Activated CD4-positive, alpha-beta T cell treated with anti-CD3 and anti-CD28 coated beads, Interleukin-2, amount 50 U/mL, for 16 hours (primary cell): ENCODE measurements at places on chromosomes 6 and 20.

DNA sequence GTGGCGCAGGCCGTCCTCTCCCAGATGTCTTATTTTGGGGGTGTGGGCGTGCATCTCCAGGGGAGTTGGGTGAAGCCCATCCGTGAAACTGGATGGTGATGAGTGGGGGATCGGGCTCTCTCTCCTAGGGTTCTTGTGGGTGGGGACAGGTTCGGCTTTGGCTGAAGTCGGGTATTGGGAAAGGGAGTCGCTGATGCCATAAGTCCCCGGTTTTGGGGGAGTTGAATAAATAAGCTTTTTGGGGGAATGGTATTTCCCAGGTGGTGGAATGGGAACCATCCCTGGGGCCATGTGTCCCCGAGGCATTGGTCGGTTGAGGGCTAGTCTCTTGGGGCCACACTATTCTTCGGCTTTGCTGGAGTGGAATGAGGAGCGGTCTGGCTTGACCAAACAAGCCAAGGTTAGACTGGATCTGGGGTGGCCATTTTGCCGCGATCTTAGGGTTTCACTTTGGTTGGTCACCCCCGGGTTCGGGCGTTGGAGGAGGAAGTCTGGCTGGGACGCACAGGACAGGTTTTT, 481 bp downstream of the ZNF133 start:
- DNase-seq = no peak

GRCh38 chr20:50372770-50373088, 137.5 kb upstream of the PTPN1 start:
- no peak for DNase-seq

DNA sequence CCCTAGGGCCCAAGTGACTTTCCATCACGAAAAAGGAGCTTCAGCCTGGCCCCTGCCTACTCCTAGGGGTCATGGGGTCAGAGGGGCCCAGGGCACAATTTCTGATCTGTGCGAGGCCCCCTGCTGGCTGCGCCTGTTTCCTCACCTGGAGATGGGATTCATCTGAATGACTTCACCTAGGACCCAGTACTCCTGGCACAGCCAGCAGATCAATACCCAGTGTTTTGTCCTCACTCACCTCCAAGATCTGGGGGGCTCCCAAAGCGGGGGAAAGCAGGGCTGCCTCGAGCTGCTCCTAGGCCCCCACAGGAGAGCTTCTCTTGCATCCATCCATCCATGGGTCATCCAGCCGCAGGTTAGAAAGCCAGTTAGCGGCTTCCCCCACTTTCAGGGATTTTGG, 33.8 kb downstream of the CD40 start:
- peak; percentile 15 for DNase-seq

DNA sequence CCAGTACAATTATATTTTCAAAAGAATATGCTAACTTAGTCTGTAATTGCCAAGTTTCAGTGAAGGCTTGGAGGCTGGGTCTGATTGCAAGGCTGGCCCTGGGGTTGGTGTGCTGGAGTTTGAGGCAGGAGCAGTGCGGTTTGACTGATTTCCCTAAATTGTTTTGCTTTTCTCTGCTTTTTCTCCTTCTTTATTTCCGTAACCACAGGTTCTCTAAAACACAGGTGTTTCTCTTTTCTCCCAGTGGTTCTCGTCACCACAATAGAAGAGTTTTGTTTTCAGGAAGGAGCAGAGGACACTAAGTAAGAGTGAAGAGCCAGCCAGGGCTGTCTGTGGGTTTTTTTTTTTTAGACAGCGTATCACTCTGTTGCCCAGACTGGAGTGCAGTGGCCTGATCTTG, 8.2 kb upstream of the SNX9 start:
- no peak for DNase-seq

- no peak for DNase-seq
Observed at GRCh38 chr20:60088236-60088635, 130.0 kb downstream of the CDH26 start.

DNA sequence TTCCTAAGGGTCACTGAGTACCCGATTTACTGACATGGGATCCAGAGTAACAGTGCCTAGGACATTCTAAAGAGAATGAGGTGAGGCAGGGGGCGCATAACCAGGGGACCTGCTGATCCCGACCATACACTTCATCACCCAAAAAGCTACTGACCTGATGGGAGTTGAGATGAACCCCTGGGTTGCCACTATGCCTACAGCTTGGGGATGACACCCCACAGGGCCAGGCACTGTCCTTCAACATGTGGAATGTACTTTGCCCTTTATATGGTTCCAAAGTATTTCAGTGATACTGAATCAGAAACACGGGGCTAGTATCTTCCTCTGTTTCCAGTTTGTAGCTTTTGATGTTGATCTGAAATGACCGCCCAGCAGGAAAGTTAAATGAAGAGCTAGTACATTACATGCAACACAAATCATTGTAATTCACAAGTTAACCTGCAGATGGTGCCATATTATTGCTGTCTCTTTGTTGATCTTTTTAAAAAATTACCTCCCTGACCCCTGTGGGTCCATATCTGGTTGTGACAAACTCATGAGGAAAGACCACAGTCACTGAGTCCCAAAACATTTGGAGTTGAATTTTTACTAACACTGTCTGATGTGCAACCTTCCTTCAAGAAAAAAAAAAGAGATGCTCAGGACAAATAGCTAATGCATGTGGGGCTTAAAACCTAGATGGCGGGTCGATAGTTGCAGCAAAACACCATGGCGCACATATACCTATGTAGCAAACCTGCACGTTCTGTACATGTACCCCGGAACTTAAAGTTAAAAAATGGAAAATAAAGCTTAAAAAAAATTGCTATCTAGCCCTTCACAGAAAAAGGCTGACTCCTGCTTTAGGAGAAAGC, 42.7 kb upstream of the GCNT2 start:
- DNase-seq = peak; percentile 50

DNA sequence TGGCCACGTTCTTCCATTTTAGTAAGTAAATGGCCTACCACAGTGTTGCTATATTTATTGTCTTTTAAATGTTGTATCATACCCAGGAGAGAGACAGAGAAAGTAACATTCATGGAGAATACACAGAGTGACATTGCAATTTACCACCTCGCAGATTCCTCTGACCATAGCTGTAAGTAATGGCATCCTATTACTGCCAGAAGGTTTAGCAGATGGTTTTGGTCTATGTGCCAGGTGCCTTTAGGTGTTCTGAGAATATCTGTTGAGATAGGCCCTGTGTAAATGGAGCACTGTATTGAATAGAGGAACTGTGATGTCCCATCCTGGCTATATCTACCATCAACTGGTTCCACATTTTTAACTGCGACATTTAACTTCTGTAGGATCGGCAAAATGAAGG, 559.6 kb downstream of the KIF16B start:
- DNase-seq = no peak

DNA sequence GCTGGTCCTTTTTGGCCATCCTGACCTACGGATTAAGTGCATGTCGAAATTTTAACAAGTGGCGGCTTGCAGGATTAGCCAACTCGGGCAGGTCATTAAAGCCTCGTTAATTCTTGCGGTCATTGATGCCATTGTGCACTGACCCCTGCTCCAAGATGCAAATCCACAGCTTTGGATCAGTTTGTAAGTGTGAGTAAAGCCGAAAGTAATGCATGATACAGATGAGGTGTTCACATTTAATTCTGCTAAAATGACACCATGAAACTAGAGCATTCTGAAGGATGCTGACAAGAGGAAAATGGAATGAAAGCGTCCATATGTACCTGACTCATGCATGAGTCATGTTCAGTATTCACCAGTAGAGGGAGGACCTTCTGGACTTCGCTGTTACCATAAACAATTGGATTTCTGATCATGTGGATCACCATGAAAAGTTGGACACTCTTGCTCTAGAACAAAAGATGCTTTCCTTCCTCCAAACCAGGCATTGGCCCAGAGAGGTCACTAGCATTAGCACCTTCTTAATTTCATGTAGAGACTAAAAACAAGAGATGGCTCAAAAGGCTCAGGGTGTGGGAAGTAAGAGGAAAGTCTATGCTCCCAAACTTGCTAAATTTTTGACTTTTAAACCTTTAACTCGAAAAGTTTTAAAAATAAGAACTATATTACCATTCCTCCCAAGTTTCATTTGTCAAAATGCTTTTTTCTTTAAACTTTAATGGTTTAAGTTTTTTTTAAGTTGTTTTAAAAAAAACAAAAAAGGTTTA, 48.0 kb downstream of the MUC22 start:
- peak; percentile 38 for DNase-seq

GRCh38 chr20:58056021-58056591, 172.3 kb downstream of the ANKRD60 start:
- no peak for DNase-seq

DNA sequence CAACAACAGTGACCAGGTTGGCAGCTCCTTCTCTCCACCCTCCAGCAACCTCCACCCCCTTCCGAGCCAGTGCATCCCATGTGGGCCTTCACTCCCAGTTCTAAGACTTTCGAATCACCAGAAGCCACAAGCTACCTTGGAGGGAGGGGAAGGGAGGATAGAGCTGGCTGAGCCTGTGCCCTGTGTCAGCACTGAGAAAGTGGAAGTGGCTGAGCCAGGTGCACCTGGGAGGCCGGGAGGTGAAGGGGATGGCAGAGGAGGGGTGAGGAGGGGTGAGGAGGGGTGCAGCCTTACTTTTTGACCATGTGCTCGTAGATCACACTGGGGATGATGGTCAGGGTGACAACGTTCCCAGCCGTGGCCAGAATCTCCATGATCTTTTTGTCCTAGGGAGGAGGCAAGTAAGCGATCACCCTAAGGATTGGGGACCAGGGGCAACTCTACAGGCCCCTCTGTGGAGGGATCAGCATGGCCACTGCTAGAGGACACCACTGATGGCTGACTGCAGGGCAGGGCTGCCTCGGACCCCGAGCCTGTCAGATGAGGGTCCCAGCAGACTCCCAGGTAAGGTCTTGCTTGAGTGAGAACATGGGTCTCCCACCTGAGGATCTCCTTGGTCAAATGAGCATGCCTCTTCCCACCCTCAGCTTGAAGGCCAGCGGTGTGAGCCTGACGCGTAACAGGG, 18.3 kb downstream of the SDCBP2 start:
- DNase-seq = no peak

- DNase-seq = peak; percentile 6
Observed at GRCh38 chr6:17505062-17505476, 95.0 kb upstream of the FAM8A1 start.

DNA sequence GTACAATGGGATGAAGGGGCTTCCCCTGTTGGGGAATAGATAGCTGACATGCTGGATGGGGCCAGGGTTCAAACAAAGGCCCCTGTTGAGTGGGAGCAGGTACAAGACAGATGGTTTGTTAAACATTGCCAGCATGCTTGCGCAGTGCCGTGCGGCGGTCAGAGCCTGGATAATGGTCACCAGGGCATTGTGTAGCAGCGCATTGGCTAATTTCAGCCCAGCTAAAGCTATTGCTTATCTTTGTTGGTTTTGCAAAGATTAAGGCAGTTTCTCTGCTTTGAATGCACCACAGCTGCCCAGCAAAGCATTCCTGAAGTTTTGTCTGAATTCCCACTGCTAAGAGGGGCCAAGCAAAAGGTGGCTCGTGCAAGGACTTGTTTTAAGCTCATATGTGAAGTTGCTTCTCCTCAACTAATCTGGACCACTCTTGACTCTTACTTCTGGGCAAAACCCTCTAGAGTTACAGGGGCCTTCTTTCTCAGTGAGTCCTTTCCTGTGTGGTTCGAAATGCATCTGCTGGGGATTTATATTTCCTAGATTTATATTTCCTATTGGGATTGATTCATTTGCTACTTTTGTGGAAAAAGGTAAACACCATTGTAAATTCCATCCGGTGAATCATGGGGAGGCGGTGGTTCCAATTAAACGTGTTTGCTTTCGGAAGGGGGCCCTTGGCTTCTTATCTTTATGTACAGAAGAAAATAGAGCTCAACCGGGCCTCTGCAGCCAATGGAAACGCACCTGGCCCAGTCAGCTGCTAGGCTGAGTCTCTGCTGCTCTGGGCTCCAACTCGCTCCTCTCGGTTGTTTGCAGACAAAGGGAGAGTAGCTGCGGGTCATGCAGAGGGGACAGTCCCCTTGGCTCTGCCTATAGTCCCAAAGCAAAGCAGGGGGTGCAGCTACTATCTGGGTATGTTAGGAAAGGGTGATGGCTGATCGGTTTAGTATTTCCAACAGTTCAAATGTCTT, 72.1 kb downstream of the FOXA2 start:
- DNase-seq = no peak

GRCh38 chr20:20000211-20000968, 16.8 kb upstream of the NAA20 start:
- DNase-seq = no peak

DNA sequence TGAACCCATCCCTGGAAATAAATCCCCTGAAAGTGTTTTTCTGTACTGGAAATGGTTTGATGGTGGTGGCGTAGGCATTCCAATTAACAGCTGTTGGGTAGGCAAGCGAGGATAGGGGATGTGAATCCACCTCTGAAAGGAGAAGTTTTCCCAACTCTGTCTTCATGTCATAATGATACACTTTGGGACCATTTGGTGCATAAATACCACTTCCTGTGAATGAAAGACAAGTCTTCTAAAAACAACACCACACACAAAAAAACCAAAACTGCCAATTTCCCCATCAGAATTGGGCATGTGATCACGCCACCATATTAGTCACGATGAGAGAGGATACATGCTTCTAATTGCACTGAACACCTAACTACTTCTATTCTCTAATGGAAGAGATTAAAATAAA, 6.4 kb downstream of the VNN2 start:
- DNase-seq = peak; percentile 44

GRCh38 chr6:135081966-135082365, 27.3 kb upstream of the HBS1L start:
- no peak for DNase-seq

- DNase-seq = no peak
Observed at GRCh38 chr20:41394931-41395666, 28.5 kb upstream of the EMILIN3 start.

DNA sequence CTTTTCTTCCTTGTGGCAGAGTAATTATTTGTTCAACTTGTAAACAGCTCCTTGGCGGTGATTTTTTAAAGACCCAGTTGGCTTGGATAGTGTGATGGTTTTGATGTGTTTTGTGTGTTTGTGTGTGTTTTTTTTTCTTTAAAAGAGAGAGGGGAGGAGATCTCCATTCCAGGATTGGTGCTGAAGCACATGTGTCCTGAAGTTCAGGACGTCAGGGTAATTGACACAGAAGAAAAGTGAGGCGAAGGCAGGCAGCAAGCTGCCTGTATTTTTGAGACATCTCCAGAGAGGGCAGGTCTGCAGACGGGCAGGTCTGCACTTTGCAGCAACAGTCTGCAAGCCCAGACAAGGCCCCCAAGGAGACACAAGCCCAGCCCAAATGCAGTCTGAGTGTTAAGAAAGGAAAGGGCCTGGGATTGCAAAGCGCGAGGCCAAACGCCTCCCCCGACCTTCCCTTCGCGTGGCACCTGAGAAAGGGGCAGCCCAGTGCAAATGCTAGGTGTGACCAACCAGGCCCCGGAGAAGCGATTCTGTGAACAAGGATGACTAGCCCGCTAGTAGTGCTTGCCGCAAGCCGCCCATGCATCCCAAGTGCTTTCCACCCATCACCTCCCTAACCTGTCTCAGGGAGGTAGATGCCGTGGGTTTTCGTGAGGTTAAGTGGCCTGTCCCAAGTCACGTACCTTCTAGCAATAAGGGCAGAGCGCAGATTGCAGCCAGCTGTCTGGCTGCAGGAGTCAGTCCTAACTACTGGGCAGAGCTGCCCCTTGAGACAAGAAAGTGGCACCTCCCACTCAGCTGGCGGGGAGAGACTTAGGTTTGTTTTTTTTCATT, 230.5 kb downstream of the ZMYND8 start:
- DNase-seq = no peak

- no peak for DNase-seq
Observed at GRCh38 chr20:41142245-41142644, 4.9 kb downstream of the PLCG1 start.

- DNase-seq = no peak
Observed at GRCh38 chr20:3728876-3729275, 3.6 kb upstream of the HSPA12B start.
